ENCODE measurements at places on chromosomes 6 and 20.

GRCh38 chr6:9044426-9044825, 609.1 kb upstream of the SLC35B3 start:
- no peak for DNase-seq

- DNase-seq = no peak
Observed at GRCh38 chr6:89221971-89222711, 5.0 kb upstream of the GABRR1 start.

- DNase-seq = no peak
Observed at GRCh38 chr6:5726976-5727718, 279.6 kb downstream of the NRN1 start.

- DNase-seq = no peak
Observed at GRCh38 chr20:48019496-48019895, 234.2 kb upstream of the SULF2 start.

DNA sequence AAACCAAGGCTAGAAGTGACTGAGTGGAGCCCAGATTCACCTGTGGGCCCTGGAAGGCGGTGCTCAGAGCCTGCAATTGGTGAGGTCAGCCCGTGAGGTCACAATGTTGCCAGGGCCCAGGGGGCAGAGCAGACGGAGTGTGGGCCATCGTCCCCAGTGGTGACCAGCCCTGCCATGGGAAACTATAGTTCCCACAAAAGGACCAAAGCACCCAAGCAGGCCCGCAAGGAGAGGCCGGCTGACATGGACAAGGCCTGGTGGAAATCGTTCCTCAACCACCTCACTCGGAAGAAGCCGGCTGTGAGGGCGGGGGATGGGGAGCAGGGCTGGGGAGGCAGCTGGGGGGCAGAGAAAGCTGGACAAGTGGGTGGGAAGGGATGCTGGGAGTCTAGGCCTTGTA, at the start of gene C20orf144:
Gene C20orf144, plus strand, starts transcription at position 156 of the 400 bp plus-strand sequence. Its CDS starts 19 bp downstream, at position 175.
- no peak for DNase-seq
